ENCODE measurements at places on chromosomes 2 and 18.

- no peak for DNase-seq
Measured at GRCh38 chr2:80117401-80117800, 187.2 kb downstream of the LRRTM1 start.

DNA sequence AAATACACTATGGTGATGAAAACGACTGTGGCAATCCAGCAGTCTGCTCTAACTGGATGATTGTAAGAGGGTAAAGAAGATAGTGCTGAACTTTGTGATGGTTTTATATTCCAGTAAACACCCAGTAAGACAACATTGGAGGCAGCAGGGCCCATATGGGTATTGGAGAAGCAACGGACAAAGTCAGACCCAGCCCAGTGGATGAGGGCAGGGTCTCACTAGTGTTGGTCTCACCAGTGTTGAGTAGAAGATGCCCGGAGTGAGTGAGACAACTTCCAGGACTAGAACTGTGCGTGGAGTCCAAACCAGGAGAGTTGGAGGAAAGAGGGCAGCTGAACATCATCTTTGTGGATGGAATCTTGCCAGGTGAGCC is 71.9 kb upstream of the CELF4 start:
- DNase-seq: no peak

GRCh38 chr18:39485696-39486095 is 1920.1 kb upstream of the CELF4 start:
- no peak for DNase-seq

GRCh38 chr2:61165946-61166345 is 4.0 kb downstream of the C2orf74 start:
- no peak for DNase-seq

- DNase-seq: no peak
Measured at GRCh38 chr2:8073916-8074315, 607.9 kb upstream of the ID2 start.

DNA sequence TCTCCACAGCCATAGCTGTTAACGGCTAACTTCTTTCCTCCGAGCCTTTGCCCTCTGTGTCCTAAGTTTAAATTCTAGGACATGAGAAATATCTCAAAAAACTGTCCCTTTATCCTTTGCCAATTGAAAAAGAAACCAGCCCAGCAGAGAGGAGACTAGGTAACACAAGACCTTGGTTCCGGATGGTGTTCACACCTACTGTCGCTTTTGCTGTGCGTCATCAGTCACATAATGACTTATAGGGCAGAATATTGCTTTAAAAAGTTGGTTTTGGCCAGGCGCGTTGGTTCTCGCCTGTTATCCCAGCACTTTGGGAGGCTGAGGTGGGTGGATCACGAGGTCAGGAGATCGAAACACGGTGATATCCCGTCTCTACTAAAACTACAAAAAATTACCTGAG is 66.2 kb downstream of the SP3 start:
- DNase-seq: no peak

- no peak for DNase-seq
Measured at GRCh38 chr18:35604369-35604768, 22.8 kb downstream of the GALNT1 start.

GRCh38 chr2:130766711-130767407 is 11.5 kb downstream of the AMER3 start:
- DNase-seq: no peak

GRCh38 chr18:61939046-61939674 is 46.4 kb upstream of the RNF152 start:
- no peak for DNase-seq

- no peak for DNase-seq
Measured at GRCh38 chr2:152344579-152345195, 9.7 kb downstream of the FMNL2 start.

DNA sequence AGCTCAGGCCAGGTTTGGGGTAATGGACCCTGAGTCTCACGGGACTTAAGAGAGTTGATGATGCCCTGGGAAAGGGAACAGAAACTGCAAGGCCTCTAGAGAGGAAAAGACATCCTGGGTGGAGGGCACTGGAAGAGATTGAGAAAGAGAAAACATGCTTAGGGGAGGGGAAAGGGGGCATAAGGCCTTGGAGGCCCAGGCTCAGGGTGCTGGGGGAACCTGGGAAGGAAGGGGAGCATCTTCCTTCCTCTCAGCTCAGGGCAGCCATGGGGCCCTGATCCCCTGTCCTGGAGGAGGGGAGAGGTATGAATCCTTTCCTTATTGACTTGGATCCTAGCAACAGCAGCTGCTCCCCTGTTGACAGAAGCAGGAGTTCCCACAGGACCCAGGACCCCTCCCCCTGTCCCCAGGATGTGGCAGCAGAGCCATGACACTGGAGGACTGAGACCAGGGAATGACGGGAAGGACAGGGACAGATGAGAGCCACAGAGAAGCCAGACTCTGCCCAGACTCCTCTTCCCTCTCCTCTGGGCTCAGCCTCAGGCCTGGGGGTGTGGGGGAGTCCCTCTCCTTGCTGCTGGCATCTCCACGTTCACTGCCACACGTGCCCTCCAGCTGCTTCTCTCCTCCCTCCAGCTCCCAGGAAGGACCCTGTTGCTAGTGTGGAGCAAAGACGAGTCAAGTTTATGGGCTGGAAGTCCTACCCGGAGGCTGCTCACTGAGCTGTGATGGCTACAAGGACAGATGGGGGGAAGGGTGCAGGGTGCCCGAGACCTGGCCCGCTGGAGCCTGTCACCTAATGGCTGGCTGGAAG is 815 bp downstream of the GPBAR1 start:
- DNase-seq: no peak

DNA sequence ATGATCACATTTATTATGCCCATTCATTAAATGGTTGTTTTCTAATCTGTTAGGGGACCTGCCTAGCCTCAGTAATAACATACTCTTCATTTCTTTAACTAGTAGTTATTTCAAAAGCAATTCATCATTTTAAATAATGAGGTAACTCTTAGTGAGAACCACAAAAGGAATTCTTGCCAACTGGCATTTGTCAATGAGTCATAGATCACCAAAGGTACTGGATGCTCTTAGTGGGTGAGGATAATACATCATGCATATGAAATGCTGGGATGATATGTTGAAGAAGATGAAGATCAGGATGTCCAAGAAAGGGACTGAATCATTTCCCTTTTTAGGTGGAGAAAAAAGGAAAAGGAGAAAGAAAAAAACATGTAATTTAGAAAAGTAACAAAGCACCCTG is 826.2 kb upstream of the DDX18 start:
- no peak for DNase-seq

- DNase-seq: no peak
Measured at GRCh38 chr18:45260125-45260524, 355.2 kb upstream of the SLC14A2 start.

GRCh38 chr18:62979900-62980299 is 264.6 kb downstream of the PHLPP1 start:
- DNase-seq: no peak

DNA sequence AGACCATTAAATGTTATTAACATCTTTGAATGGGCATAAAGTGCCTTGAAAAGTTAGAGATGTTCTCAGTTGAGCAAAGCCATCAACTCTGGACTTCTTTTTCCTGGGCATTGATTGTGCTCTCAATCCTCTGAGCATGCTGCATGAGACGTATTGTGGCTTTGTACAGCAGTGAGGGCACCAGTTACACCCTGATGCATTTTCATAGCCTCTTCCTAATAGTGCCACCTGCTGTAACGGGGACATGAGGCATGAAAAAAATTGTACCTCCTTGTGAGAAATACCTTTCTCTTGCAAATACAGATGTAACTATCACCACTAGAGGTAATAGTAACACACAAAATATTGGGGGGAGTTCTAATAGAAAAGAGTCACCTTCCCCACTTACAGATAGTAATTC is 697.5 kb downstream of the TMEM182 start:
- DNase-seq: no peak

- DNase-seq: no peak
Measured at GRCh38 chr2:209395229-209395628, 28.6 kb upstream of the MAP2 start.

GRCh38 chr2:211599146-211599545 is 939.5 kb downstream of the ERBB4 start:
- no peak for DNase-seq

DNA sequence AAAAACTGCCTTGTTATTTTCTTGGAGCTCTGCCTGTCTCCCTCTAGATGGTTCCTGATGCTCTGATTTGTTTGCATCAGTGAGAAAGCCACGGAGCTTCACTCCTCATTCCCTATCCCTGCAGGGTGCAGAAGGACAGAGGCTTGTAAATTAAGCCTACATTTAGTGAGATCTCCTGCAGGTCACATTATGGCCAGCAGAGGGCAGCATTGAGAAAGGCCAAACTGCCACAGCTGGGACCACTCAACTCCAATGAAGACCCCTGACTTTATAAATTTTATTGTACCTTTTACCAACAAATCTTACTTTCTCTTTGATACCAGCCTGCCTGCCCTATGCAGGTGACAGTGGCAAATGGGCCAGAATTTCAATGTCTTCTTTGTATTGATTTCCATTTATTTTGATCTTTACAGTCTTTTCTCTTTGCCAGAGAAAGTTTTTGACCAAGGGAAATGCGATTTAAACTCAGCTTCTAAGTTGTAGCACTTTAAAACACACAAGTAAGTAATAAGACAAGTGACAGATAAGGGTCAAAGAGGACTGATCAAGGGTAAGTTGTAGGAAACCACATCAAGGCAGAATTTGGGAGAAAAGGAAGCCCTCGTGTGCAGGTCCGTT is 1029.1 kb upstream of the KLHL29 start:
- peak; percentile 10 for DNase-seq
